ENCODE measurements at places on chromosomes 11 and 22. TPM values are rescaled to one million over a fixed set of nuclear protein-coding genes. Genes with fewer than 3 reads are reported as not detected.

The ZFP91 gene
- polyA plus RNA-seq: 60.9 TPM

The SPON1 gene
- polyA plus RNA-seq: 67.6 TPM

The PICALM gene
- 285 TPM for polyA plus RNA-seq

GRCh38 chr22:43560651-43561050 is 148.8 kb downstream of the MPPED1 start:
- DNase-seq: no peak

GRCh38 chr11:109864151-109864661 is 229.0 kb upstream of the ZC3H12C start:
- DNase-seq: no peak

Data from left renal cortex interstitium (tissue), 4 donors.